ENCODE measurements at places on chromosomes 7 and 10. TPM values are rescaled to one million over a fixed set of nuclear protein-coding genes. Genes with fewer than 3 reads are reported as not detected.

DNA sequence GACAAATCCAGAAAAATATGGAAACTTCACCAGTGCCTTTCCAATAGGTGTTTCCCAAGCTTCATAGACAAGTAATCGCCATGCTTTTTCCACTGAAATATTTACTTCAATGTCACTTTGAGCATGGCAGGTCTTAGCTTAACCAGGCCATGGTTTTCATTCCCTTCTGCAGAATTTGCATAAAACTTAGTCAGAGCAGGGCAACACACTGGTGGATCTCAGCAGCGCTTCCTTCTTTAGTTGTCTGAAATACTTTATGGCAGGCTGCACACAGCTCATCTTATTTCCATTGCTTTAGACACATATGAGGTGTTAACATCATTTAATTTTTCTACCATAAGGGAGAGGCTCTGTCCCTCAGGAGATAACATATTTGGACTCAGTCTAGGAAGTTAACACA is 102.9 kb upstream of the AHR start:
- no peak for DNase-seq

- no peak for DNase-seq
Measured at GRCh38 chr7:128941323-128941890, 3.7 kb downstream of the IRF5 start.

DNA sequence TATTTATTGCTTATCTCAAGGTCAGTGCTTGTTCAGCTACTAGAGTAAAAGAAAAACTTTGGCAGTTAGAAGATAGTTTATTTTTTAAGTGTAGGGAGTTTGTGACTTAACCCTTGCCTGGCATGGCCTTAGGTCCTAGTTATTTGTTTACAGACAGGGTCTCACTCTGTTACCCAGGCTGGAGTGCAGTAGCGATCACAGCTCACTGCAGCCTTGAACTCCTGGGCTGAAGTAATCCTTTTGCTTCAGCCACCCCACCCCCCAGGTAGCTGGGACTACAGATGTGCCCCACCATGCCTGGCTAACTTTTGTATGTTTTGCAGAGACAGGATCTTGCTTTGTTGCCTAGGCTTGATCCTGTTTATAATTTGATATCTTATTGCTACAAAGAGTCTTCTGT is 4.2 kb downstream of the ANLN start:
- no peak for DNase-seq

DNA sequence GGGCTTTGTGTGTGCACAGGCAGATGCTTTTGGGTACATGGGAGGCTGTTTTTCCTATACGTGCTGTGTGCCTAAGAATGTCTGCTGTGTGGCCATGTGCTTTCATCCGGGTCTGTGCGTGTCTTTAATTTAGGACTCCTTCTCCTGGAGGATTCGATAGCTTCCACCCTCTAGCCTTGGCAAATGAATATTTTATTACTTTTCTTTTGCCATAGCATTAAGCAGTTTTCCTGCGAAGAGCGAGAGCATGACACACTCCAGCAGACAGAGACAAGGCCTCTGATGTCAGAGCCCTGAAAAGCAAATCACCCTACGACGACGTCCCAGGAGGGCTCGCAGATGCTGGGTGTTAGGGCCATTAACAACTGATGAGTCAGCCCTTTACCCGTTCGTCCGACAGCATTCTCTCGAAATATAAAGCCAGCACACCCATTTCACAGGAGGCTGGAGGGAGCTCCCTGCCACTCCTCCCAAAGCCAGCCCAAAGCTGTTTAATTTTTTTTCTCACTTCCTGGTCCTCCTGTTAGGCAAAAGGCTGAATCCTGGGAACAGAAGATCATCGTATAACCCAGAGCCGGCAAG is 311.3 kb upstream of the ZMIZ1 start:
- no peak for DNase-seq

GRCh38 chr7:150631866-150632864 is at the start of gene GIMAP6:
GIMAP6 (minus strand) TSS chr7:150632385; CDS start chr7:150630142, 2,243 bp downstream.
- DNase-seq, result peak; percentile 55

DNA sequence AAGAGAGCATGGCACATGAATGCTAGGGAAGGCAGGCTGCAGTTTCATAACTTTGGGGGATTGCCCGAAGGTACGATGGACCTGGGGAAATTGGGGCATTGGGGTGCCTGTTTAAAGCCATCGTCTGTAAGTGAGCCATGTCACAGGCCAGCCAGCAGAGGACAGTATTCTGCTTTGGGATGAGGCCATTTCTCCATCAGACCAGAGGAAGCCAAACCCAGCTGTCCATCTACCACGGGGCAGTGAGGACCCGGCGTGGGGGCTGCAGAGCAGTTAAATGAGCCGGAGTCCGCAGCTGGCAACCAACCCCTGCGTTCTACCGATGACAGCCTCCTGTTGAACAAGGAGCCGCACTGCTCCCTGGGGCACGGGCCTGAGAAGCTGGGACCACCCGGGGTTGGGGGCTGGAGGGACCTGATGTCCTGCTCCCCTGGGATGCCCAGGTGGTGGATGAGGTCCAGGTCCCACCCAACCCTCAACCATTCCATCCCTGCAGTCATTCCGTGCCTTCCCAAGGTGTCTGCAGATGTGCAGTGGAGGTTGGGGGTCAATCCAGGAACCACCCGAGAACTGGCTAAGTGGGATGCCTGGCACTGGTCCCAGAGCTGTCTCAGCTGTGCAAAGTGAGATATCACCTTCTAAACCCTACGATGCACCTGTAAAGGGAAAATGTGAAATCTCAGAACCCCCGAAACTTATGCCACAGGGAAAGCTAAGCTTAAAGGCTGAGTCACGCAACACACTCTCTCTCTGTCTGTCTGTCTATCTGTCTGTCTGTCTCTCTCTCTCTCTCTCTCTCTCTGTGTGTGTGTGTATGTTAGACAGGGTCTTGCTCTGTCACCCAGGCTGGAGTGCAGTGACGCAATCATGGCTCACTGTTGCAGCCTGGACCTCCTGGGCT is 12.1 kb upstream of the RHBDD2 start:
- peak; percentile 57 for DNase-seq

DNA sequence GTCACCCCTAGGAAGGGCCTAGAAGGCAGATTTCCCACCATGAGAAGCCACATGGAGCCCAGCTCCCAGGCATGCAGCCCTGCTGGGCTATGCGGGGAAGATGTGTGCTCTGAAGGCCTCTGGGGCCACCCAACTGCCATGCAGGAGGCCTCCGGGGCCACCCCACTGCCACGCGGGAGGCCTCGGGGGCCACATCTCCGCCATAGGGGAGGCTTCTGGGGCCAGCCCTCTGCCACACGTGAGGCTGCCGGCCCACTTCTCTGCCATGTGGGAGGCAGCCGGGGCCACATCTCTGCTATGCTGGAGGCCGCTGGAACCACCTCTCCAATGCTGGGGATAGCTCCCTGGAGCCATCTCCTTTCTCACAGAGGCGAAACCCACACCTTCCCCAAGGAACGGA is 451.8 kb downstream of the DNAJB6 start:
- no peak for DNase-seq

The PTER gene
- 25.7 TPM for total RNA-seq

The RP9 gene
- total RNA-seq, result 20.8 TPM

DNA sequence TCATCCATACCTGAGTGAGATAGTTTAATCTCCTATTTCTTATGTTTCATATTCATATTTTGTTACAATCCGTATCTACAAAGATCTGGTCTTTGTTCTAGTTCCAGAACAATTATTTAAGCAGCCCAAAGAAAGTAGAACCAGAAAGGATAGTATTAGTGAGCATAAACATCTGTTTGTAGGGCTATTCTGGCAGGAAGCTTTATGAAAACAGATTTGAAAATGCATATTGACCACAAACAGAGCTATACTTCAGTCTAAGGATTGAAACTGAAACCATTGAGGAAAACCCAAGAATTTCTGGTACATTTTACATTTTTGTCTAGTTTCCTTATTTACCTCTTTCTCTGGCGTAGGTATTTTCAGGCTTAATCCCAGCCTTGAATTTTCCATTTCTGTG is 28.1 kb downstream of the LRGUK start:
- DNase-seq, result no peak

DNA sequence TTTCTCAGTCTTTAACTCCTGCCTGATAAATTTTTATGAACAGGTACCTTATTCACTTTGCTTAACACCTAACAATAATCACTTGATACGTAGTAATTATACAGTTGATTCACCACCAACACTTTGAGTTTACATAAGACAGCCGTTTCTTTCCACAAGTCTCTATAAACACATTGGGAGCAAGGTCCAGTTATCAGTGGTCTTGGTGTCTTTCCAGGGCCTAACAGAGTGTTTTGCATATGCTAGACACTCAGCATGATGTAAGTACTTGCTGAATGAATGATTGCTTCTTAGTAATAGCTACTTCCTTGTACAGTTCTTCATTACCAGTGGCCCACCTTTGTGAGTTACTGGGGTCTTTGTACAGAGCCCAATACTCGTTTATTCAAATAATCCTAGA is 6.4 kb downstream of the CLDN12 start:
- no peak for DNase-seq

The ADAMTS14 gene
- total RNA-seq, result 0.24 TPM

DNA sequence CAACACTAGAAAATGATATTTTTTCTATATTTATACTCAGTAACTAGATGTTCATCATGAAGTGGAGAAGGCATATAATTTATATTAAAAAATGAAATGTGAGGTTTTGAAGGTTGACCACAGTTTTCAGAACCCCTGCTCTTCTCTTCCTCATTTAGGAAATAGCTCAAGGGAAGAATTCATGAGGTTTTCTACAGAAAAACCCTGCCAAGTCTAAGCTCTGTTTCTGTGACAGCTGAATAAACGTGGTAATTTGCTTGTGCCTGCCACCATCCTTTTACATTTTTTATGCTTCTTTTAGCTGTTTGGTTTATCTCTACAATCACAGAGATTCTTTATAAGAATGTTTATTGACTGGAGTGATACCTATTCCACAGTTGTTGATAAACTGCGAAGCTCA is 630.3 kb upstream of the POT1 start:
- DNase-seq, result no peak

DNA sequence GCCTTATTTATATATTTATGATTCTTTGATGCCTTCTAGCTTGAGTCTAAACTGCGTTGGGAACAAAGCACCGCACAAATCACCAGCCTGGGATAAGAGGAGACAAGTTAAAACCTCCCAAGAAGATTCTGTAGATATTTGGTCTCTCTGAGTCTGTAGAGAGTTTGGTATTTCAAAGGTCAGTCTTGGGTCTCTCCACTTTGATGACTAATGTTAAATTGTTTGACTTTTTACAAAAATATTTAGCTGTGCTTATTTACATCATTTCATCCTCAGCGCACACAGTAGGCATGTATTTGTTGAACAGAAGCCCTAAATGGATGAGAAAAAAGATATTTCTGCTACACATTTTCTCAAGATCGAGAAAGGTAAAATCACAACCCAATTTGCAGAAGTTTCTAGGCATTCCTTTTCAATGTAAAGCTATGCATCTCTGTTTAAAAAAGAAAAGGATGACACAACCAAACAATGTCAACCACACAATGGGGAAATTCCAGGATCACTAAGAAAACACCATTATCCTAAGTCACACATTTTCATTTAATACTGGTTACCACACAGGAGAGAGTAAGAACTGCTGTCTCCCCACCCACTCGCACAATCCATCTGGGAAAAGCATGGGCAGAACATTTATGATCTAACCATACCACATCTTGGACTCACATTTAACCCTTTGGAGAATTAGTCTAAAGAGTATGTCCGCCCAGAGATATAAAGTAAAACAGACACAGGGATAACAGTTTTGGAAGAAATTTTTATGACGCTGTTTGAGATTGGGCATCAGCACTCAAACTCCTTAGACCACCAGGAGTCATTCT is 4.4 kb downstream of the CDK6 start:
- no peak for DNase-seq

The LRRC4 gene
- 0.53 TPM for total RNA-seq

All from activated T-cell treated with anti-CD3 and anti-CD28 coated beads, Interleukin-2, amount 50 U/mL, for 72 hours (primary cell).